ENCODE measurements at places on chromosomes 1 and 21.

DNA sequence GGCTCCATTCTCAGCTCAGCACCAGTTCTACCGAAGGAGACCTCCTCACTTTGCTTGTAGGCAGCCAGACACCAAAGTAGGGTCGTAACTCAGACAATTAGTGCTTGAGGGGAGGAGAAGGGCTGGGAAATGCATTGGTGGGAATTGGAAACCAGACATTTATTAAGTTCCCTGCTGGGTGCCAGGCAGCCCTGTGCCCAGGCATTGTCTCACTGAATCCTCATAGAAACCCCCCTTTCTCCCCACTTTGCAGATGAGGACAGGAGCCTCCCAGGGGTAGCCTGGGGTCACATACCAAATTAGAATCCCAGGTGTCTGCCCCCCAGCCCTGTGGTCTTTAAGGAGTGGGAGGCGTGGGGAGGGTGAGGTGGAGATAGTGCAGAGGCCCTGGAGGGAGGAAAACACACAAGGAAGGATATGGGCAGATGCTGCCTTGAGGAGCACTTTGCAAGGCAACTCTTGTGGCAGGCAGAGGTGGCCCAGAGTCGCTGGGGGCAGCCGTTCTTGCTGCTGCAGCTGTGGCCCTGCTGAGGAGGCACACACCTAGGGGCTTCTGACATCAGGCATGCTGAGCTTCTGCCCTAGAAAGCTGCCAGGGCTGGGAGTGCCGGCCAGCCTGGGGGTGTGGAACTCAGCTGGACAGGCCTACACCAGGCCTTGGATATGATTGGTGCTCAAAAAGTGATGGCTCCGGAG lies 29.4 kb downstream of the CDK18 start:
- peak; percentile 59 for DNase-seq

GRCh38 chr1:186643614-186644013 lies 36.6 kb downstream of the PTGS2 start:
- DNase-seq, result no peak

GRCh38 chr1:201126832-201127754 lies at the start of gene ASCL5:
ASCL5 (minus strand) TSS chr1:201127184; CDS start chr1:201115372, 11,812 bp downstream.
- no peak for DNase-seq

GRCh38 chr1:53766194-53766742 lies 27.3 kb upstream of the GLIS1 start:
- no peak for DNase-seq
